ENCODE measurements at places on chromosomes 11 and 22.

DNA sequence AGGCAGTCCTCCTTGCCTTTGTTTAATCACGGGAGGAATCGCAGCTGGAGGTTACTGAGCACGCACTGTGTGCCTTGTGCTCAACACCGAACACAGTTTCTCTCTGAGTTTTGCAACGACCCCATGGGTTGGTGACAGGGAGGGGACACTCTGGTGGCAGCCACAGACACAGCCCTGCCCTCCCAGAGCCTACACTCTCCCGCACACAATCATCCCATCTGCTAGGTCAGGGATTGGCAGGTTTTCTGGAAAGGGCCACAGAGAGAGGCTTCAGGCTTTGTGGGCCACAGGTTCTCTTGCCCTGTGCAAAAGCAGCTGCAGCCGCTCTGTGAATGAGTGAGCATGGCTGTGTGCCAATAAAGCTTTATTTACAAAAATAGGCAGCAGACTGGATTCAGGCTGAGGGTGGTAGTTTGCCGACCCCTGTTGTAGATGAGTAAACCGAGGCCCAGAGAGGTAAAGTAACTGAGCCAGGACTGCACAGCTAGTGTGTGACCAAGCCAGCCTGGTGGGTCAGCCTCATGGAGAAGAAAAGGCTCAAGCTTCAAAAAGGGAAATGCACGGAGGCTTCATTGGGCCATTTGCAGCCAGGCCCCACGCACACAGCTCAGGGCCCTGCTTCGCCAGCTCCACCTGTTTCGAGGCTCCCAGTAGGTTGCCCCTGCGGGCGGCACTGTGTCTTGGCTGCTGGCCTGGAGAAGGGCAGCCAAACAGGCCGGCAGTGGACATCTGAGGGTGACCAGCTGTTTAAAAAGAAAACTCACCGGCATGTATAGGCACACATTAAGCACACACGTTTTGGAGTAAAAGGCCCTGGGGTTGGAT lies 16.3 kb downstream of the LTO1 start:
- no peak for DNase-seq

DNA sequence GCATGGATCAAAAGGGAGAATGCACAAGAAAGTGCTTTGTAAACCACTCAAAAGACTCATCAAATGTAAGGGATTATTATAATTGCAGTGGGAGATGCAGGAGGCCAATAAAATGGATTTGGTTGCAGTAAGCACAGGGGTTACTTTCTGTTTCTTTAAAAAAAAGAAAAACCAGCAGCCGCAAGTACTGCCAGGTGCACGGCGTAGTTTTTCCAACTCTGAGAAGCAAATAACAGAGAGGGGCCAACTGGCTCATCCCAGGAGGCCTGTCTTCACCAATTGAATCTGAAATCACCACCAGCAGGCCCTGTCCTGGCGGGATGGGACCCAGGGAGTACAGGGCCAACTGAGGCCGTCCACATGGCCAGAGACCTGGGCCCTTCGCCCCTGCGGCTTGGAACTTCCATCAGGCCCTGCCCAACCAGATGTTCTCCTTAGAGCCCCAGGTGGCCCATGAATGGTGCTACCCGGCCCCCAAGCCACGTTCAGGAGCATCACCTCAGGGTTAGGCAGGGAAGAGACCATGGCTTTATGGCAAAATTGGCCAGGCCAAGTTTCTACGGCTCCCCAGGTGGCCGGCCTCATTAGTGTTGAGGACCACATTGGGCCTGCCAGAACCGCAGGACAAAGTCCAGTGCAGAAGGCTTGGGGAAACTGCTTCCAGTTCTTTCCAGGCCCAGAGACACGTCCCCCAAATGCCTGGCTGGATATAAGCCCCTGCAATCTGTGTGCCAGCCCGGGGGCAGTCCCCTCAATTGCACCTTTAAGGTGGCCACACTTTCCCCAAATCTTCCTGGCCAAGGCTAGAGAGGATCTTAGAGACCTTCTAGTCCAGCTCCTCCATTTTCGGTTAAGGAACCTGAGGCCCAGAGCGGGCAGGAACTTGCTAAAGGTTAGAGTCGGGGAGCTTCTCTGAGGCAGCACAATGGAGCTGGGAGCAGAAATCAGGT lies 61.7 kb downstream of the CHRDL2 start:
- no peak for DNase-seq

GRCh38 chr11:102799681-102800340 lies 1.9 kb upstream of the MMP1 start:
- no peak for DNase-seq

DNA sequence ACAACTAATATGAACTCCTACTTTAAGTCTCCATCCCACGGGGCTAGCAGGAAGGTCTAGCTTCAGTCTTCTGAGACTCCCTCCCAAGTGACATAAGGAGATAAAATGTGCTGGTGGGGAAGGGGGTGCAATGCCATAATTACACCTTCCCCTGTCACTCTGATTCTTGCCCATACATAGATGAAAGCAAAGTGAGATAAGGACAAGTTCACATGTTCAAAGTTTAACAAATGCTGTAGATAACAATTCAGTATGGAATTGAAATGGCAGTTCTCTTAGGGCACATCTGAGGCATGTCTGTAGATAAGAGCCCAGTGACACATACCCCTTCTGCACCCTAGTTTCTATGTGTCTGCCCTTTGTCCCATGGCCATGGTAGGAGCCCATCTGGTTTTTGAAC lies 38.2 kb upstream of the PANX1 start:
- no peak for DNase-seq

DNA sequence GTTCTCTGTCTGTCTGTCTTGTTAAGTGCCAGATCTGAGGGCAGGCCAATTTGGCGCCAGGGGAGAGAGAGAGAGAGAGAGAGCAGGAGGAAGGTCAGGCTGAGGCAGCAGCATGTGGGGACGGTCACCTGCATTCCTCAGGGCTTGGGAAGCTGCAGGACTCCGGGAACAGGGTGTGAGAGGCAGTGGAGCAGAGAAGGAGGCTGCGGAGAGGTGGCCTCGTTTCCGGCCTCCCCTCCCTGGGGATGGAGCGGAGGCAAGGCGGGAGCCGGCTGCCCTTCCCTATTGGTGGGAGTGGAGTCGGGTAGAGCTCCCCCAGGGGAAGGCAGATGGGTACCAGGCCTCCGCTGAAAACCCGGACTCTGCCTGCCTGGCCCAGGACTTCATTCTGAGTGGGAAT lies 9.7 kb downstream of the CLMP start:
- DNase-seq, result no peak

GRCh38 chr11:71913756-71914526 lies 14.5 kb downstream of the XNDC1N start:
- DNase-seq, result peak; percentile 15

GRCh38 chr22:38925571-38926041 lies 31.8 kb upstream of the APOBEC3A start:
- DNase-seq, result peak; percentile 34

DNA sequence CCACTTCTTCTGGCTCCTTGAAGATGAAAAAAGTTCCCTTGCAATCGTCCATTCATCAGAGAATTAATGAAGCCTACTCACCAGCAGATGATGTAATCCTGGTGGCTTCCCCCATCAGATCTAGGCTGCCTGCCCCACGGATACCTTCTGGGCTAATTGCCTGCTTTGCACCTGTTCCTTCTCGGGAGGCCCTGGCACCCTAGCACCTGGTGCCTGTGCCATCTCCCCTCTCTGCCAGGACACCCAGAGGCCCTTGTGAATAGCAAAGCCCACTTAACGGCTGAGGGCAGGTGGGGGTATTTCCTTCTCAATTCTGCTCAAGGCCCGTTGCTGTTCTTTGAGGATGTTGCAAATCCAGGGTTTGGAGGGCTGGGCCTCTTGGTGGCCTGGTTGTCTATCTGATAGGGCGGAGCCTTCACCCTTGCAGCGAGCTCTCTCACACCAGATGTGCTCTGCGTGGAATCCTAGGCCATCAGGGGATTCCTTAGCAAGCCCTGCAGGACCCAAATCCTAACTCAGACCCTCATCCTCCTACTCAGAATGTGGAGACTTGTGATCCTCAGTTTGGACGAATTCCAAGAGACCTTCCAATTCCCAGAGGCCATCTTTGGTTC lies at the start of gene LMO2:
LMO2 (minus strand) TSS at position 363 of the 614 bp plus-strand sequence. CDS start 22,360 bp downstream, outside the sequence.
- no peak for DNase-seq

DNA sequence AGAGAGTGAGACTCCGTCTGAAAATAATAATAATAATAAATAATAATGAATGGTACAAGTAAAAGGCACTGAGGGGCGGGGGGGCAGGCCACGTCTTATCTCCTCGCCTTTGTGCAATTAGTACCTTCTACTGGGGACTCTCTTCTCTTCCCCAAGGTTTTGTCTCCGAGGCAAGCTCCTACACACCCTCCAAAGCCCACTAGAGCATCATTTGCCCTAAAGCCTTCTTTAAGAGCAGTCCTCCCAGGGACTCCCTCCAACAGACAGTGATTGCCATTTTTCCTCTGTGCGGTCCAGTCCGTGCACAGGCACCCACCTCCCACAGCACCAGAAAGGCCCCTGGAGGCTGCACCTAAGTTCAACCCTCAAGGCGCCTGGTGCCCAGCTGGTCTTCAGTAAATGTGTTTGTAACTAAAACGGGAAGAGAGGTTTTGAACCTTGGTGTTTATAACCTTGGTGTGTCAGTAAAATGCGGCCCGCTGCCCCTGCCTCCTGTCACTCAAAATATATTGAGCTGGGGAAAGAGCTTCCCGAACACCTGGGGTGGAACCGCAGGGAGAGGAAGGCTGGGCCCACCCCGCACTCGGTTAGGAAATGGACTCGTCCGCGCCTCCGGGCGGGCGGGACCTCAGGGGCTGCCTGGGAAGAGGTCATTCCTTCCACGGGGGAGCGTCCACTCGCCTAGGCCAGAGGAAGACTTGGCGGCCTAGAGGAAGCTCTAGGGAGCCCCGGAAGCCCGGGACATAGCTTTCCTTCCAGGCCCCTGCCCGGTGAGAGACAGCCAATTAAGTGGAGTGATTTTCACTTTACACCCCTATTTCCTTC lies 4.7 kb upstream of the KDELR3 start:
- DNase-seq, result no peak

GRCh38 chr22:17906978-17907747 lies 117.2 kb downstream of the MICAL3 start:
- DNase-seq, result no peak

- DNase-seq, result no peak
Observed at GRCh38 chr11:106724293-106724892, 293.9 kb downstream of the GUCY1A2 start.

DNA sequence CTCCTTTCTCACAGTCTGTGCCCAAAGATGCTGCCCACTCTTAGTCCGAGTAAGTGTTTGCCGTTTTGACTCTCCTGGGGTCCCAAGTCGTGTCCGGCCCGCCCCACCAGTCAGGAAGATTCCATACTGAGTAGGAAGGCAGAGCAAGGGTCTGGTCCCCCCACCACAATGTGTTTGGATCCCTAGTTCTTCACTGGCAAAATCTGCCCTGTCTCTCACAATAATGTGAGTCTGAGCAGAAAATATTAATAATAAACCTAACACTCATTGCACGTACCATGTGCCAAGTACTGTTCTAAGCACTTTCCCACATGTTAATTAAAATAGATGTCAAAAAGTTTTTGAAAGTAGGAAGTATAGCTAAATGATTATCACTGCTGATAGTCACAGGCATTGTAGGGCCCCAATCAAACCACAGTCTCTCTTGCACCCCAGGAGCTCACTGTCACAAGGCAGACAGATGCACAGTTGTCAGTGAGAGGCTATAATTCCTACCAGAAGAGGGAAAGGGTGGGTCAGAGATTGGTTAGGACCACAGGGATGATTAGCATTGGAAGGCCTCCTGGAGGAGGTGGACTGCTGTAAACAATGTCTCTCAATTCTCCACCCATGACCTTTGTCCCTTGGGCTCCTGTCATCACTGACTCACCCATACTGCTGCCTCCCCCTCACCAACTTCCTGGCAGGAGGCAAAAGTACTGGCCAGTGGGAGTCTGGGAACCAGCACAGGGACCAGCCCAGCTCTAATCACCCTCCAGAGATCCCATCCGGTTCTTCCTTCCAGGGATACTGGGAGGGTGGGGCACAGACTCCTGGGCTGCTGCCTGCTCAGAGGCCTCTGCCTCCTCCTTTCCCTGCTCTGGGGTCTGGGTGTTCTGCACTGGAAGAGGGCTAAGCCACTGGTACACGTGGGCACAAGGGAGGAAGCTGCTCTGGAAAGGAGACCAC lies 1.0 kb upstream of the POLD4 start:
- peak; percentile 90 for DNase-seq

DNA sequence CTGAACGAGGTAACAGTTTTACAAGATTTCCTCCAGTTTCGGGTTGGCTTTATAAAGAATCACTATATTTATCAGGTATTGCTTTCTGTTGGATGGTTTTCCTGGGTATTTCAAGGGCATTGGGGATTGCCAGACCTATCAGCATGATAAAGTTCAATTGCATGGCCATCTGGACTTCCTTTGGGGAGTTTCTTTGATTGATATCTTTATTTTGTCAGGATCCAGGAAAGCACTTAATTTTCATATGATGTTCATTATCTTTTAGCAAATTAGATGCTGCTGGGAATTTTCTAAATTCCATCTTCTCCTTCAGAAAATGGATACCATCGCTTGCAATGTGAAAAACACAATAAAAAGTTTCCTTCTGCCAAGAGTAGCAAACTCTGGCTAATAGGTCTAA lies 21.2 kb downstream of the RFPL2 start:
- no peak for DNase-seq

DNA sequence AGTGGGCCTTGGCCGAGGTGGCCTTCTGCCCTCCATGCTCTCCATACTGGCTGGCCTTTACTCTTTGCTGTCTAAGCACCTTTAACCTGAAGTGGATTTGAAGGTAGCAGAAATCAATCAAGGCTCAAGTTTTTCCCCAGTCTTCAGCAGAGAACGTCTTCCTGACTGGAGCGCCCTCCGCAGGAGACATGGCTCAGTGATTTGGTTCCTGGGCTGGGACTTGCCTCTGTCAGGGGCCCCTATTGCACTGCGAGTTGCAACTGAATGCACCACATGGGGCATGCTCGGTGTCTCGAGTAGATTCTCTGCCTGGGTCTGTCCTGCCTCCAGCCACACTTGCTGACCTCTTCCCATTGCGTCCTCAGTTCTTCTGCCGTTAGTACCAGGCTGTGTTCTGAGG lies 79.6 kb downstream of the BMAL1 start:
- DNase-seq, result no peak

- no peak for DNase-seq
Observed at GRCh38 chr11:68796801-68797200, 44.9 kb downstream of the CPT1A start.

- no peak for DNase-seq
Observed at GRCh38 chr11:30125456-30125855, 105.4 kb upstream of the FSHB start.

DNA sequence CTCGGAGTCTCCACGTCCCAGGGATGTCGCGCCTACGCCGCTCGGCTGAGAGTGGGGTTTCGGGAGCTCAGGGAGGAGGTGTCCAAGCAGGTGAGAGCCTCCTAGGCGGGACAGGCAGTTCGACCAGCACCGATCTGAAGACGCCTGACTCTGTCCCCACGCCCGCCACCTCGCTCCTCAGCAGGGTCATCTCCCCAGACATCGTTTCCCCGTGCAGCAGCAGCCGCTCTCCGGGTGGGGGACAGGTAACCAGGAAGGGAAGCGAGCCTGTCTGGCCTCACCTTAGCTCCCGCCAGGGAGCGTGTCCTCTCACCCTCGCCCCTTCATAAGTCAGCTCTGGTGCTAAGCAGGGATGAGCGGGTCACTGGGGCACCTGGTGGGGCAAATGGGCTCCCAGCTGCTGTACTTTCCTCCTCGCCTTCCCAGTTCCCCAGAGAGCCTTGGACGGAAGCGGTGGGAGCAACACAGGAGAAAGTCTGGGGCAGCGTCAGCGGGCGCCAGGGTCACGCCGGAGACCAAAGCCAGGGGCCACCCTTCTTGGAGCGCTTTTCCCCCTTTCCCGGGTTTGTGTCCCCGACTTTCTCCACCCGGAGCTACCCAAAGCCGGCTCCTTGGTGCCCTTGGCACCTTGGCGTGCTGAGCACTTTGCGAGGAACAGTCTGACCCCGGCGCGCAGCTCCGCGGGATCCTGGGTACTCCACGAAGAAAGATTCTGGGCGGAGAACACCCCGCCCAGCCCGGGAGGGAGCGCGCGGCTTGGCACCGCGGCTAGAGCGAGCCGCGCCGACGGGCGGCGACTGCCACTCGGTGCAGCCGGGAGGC lies 1.6 kb downstream of the SPON1 start:
- DNase-seq, result peak; percentile 36

All from AG08396 (cell line).